NCI-H1092 (cell line): ENCODE measurements at places on chromosomes 3 and 15.

DNA sequence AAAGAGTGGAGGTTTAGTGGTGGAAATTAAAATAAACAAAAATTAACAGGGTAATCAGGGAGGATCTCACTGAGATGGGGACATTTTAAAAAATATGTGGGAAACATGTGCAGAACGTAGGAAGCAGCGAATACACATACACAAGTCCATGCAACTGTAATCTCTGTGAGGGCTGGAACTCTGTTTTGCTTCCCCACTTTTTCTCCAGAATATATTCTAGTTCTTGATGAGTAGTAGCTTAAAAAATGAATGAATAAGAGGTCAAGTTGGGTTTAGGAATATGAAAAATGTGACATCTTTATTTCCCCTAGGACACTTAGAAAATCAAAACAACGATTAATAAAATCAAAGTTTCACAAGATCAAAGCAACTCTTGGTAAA lies 312.2 kb upstream of the ZNF717 start:
- no peak for DNase-seq

DNA sequence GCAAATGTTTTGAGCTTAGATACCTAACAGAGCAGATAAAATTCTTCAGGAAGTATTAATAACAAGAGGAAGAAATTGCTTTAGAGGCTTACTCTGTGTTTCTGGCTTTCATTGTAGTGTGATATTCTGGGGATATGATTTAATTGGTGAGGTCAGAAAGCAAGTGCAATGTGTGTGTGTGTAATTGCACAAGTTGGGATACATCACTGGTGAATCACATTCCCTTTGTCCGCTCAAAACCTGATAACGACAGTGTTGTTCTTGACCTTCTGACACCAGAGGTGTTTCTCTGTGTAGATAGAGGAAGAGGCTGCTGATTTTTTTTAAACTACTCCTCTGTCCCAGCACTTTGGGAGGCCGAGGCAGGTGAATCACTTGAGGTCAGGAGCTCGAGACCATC lies 161.1 kb downstream of the CACNA2D3 start:
- no peak for DNase-seq

DNA sequence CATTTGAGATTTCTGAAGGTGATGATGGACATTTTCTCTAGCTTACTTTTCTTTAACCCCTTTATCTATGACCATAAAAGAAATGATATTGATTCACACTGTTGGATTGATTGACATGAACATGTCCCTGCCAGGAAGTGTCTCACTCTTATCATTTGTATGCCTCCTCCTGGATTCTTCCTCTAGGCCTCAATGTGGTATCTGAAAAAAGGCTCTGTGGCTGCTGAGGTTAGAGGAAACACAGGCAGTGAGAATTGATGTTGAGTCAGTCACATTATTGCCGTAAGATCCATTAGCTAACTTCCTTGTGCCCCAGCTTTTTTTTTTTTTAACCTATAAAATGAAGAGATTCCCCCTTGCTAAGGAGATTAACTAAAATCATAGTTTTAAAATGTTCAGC lies 8.0 kb upstream of the THRB start:
- no peak for DNase-seq

DNA sequence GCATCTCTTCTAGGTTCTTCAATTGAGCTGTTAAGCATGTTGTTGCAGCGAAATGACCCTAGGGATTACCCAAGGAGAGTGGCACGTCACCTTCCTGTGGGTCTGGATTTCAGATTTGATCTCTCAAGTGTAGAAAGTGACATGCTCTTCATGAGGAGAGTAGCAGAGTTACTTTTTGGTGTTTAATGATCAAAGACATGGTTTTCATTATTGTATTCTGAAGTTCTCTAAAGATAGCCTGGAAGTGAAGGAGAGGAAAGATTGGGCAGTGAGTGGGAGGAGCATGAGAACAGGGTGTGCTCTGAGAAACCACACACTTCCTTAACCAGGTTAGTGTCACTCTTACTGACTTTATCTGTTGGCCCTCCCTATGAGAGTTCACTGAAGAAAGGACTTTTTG lies 153.6 kb downstream of the AKAP13 start:
- DNase-seq, result no peak

- peak; percentile 37 for DNase-seq
Observed at GRCh38 chr3:194851254-194851653, 165.6 kb downstream of the FAM43A start.

DNA sequence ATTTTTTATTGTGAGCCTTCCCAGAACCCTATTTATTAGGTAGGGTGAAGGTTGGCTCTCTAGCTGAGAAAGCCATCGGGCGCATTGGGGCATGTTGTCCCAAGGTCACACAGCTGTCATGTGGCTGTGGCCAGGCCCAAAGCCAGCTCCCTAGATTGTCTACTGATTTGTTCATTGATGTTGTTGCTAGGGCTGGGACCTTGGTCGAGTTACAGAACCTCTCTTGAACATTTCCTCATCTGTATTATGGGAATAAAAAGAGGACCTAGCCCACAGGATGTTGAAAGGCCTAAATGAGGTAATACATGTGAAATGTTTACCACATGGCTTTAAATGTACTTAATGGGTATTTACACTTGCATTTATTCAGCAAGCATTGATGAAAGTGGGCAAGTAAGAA lies 252.5 kb downstream of the SUCLG2 start:
- DNase-seq, result no peak

GRCh38 chr3:12964711-12965612 lies 108.3 kb downstream of the IQSEC1 start:
- DNase-seq, result peak; percentile 27

GRCh38 chr3:17040990-17041377 lies 156.2 kb downstream of the PLCL2 start:
- DNase-seq, result no peak

DNA sequence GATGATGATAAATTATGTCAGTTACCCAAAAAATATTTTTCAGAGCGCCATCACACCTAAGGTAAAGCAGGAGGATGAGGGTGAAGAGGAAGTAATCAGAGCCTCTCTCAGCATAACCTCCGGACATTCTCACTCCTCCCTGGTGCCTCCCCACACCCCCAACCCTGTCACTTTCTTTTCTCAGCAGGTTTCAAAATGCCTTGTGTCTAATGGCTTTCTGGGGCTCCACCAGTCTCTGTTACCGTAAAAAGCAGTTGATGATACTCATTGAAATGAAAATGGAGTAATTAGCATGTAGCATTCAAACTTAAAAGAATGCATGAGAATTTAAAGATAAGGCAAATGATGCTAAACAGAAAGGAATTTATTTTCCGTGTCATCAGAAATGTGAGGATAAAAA lies 180.0 kb downstream of the ERC2 start:
- DNase-seq, result no peak

DNA sequence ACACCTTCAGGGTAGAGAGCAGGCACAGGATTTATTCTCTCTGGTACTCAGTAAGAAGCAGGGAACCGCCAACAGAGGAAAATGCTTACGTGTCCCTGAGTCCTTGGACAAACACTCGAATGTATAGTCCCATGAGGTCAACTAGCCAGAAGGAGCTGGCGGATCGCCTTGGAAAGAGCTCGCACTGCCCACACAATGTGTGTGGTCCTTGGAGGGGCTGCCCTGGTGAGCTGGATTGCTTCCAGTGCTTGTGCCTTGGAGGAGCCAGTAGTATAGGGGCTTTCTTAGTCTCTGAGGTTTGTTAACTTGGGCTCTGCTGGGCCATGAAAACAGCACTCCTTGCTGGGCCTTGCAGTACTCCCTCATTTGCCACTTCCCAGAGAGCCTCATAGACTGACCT lies 40.7 kb upstream of the VILL start:
- no peak for DNase-seq

DNA sequence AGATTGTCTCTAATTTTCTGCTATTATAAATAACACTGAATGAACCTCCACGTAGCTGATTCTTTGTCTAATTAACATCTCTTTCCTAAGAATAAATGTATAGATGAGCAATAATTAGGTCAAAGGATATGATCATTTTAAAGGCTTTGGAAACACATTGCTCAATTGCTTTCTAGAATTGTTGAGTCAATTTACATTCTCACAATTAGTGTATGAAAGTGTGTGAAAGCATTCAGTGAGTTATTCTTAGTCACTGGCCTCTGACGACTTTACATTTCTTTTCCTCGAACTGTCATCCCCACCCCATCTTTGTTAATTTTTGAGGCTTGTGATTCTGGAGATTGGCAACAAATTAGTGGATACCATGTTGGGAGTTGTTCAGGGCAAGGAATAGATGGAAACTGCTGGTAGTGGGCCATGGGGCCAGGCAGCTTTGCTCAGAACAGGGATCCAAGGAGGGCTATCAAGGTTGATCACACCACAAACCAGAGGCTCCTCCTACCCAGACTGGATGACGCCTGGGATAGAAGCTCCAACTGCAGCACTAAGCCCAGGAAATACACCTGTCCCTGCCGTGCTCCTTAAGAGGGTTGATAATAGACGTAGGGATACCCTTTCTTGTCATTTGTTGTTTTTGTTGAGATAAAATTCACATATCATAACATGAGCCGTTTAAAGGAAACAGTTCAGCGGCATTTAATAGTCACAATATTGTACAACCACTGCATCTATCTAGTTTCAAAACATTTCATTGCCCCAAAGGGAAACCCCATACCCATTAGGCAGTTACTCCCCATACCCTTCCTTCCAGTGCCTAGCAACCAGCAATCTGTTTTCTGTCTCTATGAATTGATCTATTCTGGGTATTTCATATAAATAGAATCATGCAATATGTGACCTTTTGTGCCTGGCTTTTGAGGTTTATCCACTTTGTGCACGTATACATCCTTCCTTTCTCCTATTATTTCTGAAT lies 27.9 kb downstream of the EIF1B start:
- DNase-seq, result no peak

- DNase-seq, result no peak
Observed at GRCh38 chr3:151347432-151347831, 18.1 kb upstream of the P2RY13 start.

- no peak for DNase-seq
Observed at GRCh38 chr15:101541501-101542292, 52.2 kb upstream of the PCSK6 start.

- no peak for DNase-seq
Observed at GRCh38 chr3:107959550-107960154, 131.2 kb downstream of the CD47 start.

DNA sequence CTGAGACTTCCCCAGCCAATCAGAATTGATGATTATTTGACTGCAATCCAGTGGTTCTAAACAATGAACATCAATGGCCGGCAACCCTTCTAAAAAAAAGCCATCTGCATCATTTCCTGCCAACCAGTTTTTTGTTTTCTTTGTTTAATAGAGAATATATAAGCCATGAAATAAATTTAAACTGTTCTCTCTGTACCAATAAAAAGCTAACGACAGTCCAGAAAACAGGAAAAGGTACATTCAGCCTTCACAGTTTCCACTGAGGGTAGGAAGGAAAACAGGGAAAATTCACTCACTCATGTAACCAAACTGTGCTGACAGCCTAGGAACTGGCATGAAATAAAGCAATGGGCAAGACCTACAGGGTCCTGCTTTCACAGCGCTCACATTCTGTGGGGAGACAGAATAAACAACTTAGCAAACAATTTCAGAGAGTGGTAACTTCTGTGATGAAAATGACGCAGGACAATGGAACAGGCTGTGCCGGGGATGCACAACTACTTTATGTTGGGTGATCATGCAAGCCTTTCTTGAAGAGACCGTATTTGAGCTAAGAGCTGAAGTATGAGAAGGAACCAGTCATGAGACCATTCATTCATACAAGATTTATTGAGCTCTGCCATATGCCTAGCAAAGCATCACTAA lies 630.1 kb downstream of the MAGI1 start:
- no peak for DNase-seq

DNA sequence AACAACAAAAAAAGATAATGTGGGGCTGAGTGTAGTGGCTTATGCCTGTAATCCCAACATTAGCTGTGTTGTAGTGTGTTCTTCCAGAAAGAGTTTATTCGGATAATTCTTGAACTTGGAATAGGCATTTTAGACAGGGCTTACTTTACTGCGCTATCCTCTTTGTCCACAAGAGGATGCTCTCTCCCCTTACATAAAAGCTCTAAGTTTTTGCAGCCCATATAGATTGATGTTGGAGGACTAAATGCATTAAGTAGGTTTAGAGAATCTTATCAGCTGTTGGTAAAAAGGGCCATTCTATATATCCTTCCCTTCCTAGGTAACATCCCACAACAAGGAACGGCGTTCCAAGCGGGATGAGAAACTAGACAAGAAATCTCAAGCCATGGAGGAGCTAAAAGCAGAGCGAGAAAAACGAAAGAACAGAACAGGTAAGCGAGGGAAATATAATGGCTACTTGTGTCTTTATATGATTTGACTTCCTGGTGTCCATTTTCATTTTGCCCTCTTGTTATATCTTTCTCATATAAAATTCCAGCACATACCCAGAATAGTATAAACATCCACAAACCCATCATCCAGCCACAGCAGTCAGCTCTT lies 27.8 kb upstream of the ITPKA start:
- no peak for DNase-seq
